Activated CD8-positive, alpha-beta T cell treated with anti-CD3 and anti-CD28 coated beads for 36 hours (primary cell): ENCODE measurements at places on chromosomes 5 and 9.

GRCh38 chr9:37925786-37926736 is 22.1 kb upstream of the SLC25A51 start:
- DNase-seq, result peak; percentile 12

DNA sequence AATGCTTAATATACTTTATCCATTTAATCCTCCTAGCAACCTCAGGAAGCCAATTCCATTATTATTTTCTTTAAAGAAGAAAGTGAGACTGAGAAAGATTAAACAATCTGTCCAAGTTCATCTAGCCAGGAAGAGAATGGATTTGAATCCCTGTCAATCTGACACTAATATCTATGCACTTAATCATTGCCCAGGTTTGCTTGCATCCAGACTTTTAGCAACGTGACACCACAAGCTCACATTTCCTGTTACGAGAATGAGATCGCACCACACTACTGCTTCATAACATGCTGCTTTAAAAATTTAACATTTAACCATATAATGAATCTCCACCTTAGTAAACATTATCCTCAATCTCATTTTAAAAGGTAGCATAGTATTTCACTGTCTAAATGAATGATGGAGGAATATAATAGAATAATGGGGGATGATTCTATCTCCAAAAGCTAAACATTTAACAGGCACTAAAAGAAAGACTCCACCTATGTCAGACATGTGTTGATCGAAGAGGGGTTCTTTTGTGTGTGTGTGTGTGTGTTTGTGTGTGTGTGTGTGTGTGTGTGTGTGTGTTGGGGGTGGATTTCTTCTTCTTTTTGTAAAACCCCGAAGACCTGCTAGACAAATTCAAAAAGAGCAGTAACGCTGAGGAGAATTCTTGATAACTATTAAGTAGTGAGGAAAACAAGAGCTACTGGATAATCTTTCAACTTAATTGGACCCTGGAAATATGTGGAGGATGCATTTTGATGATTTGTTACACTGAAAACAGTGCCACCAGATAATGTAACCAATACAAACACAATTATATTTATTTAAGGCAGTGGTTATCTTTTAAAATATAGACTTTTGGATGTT is 138.7 kb upstream of the NR3C1 start:
- DNase-seq, result no peak

DNA sequence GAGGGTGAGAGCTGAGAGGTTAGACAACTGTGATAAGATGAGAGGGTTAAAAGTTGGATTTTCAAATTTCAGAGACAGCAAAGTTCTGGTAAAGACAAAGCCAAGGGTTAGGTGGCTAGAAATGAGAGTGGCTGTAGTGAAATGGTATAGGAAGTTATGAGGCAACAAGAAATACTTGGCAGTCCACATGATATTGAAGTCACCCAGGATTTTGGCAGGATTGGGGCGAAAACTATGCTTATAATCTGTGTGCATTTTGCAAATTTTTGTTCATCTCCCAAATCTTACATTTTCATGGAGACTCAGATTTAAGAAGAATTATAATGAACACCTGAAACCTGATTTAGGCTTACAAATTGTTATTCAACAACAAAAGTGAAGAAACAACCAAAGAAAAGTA is 35.6 kb downstream of the C9 start:
- DNase-seq, result no peak

- DNase-seq, result no peak
Measured at GRCh38 chr5:170110403-170111087, 4.8 kb downstream of the FOXI1 start.

DNA sequence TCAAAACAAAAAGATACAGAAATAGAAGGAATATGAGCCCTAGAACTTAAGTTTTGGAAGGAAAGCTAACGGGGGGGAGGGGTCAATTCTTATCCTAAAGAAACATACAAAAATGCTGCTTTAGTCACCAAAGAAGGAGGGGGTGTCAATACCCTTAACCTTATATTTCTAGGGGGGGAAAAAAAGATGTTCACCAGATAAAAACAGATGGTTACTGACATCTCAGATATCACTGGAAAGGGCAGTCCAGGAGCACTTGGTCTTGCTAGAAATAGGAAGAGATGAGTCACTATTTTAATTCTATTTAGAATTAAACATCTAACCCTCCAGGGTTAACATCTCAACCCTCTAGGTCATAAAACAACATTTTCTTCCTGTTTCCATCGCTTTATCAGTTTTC is 1.7 kb downstream of the DIAPH1 start:
- DNase-seq, result no peak

GRCh38 chr9:89000973-89001916 is 10.0 kb downstream of the S1PR3 start:
- peak; percentile 90 for DNase-seq

DNA sequence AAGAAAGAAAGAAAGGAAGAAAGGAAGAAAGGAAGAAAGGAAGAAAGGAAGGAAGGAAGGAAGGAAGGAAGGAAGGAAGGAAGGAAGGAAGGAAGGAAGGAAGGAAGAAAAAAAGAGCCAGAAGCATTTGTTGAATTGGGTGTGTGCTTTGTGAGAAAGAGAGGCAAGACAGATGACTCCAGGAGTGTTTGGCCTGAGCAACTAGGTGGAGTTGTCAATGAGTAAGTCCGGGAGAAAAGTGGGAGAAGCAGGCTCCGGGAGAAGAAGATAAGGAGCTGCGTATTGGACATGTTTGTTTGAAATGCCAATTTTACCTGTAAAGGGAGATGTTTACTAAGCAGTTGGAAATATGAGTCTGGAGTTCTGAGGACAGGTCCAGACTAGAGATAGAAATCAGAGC is 15.1 kb upstream of the GCNT1 start:
- DNase-seq, result no peak

- DNase-seq, result no peak
Measured at GRCh38 chr5:151949113-151949512, 24.5 kb upstream of the GLRA1 start.

DNA sequence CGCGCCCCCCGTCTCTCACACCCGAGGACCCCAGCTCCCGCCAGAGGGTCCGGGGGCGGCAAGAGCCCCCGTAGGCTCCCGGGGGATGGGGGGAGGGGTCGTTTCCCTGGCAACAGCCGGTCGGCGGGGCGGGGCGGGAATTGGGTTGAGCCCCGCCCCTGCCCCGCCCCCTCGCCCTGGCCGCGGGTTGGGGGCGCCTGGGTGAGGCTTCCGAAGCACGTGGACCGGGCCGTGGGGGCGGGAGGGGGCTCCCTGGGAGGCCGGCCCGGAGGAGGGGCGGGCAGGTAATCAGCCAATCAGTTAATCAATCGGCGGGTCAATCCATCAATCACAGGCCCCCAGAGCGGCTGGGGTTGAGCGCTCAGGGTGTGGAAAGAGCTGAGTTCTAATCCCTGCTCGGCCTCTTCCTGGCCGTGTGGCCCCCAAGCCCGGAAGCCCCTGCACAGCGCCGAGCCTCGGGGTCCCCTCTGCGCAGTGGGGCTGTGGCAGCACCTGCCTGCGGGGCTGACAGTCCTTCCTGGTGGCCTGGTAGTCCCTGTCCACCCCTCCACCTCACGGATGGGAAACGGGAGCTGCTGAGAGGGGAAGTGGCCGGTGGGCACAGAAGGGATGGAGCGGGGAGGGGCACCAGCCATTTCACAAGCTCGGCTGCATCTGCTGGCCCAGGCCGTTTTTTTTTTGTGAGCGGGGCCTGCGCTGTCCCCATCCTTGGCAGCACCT is 174.2 kb upstream of the IER5L start:
- peak; percentile 42 for DNase-seq

DNA sequence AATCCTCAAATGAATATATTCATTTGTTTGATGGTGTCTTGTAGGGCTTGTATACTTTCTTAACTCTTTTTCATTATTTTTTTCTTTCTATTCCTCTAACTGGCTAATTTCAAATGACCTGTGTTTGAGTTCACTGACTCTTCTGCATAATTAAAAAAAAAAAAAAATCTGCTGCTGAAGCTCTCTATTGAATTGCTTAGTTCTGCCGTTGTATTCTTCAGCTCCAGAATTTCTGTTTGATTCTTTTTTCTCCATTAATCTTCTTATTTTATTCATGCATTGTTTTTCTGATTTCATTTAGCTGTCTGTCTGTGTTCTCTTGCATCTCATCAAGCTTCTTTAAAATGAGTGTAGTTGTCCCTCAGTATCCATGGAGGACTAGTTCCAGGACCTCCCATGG is 244.6 kb downstream of the ROR2 start:
- DNase-seq, result no peak

DNA sequence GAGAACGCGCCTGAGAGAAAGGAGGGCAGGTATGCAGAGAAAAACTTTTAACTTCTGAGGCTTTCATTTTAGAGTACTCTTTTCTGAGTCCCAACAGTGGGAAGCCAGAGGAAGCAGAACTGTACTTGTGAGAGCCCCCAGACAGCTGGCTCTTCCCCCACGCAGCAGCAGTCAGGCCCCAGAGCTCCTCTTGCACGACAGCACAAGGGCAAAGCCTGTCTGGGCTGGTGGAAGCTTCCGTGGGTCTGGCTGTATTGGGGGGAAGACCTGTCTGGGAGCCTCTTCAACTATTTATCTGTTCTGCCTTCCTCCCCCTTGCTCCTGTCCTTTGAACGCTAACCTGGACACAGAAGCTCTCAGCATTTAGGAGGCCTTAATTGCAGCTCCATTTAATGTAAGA is 68.2 kb downstream of the THBS4 start:
- DNase-seq, result no peak

DNA sequence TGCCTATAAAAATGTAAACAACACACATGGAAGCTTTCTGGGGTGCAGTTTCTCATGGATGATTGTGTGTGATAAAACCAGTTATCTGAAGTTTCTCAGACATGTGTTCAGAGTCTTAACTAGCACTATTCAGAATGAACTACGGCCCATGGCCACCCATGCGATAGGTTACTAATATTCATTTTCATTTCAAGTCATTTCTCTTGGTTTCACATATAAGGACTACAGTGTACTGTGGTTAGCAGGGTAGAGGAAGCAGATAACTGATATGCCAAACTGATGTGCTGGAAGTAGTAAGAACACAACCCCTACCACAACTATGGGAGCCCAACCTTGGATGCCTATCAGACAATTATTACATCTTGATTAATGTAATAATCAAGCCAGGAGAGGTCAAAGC is 372.1 kb downstream of the DTWD2 start:
- DNase-seq, result no peak

GRCh38 chr9:121682926-121683515 is 31.6 kb downstream of the DAB2IP start:
- no peak for DNase-seq

DNA sequence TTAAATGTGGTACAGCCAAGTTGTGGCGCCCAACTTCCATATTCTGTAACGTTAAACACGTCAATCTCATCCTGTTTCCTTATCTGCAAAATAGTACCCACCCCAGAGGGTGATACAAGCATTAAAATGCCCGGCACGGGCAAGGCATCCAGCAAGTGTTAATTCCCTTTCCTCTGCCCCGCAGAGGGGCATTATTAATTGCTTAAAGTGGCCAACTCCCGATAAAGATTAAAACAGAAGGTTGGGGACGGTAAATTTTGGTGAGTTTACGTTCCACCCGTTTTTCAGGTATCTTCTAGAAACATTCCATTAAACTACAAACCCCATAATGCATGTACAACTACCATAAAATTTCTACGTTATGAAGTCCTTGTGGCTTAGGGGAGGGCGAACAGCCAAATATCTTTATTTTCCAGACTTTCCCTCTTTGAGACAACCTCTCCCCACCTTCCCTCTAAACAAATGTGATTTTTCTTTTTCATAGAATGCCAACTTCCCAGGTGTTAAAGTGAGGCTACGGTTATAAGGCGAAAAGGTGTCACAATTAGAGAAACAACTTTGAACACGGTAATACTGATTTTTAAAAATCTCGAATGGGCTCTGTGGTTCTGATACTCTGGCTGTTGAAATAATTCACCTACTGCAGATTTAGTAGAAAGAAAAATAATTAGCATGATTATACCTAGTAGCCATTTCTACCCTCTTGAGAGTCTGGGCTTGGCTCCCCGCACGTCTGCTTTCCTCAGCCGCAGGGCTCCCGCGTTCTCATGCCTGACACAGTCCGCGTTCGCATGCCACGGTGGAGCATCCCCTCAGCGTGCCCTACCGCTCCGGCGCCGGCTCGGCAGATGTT is 1.2 kb upstream of the GPBP1 start:
- DNase-seq, result peak; percentile 36

GRCh38 chr9:124500796-124501611 is 6.2 kb downstream of the NR5A1 start:
- no peak for DNase-seq

DNA sequence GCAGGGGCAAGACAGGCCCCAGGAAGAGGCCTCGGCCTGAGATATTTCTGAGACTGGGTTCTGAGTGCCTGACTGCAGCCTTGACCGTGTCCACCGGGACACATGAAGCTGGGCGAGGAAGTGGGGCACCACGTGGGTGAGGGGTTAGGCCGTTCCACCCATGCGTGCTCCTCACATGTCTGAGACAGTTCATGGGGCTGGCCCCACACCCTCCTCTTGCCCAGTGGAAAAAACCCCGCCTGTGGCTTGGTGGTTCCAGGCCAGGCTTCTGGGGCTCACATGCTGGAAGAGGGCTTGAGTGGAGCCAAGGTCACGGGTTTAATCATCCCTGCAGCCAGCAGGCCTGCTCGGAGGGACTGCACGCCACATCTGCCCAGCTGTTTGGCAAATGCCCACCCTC is 11.4 kb downstream of the HMCN2 start:
- DNase-seq, result no peak

DNA sequence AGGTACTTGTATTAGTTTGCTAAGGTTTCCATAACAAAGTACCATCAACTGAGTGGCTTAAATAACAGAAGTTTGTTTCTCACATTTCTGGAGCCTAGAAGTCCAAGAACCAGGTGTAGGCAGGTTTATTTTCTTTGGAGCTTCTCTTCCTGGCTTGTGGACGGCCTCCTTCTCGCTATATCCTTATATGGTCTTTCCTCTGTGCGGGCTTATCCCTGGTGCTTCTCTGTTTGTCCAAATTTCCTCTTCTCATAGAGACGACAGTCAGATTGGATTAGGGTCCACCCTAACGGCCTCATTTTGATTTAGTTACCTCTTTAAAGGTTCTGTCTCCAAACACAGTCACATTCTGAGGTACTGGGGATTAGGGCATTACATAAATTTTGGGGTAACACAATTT is 88.3 kb downstream of the RMI1 start:
- no peak for DNase-seq

GRCh38 chr5:179295778-179296149 is 49.5 kb downstream of the ADAMTS2 start:
- DNase-seq, result no peak

GRCh38 chr5:118555727-118556126 is 432.6 kb downstream of the DTWD2 start:
- DNase-seq, result no peak

- DNase-seq, result no peak
Measured at GRCh38 chr9:128611600-128612394, 44.9 kb downstream of the DYNC2I2 start.

- DNase-seq, result no peak
Measured at GRCh38 chr9:15240927-15241326, 66.1 kb downstream of the TTC39B start.

GRCh38 chr9:108997112-108997511 is 16.2 kb downstream of the CTNNAL1 start:
- no peak for DNase-seq

GRCh38 chr9:115883467-115884329 is 269.9 kb upstream of the PAPPA start:
- no peak for DNase-seq

- DNase-seq, result no peak
Measured at GRCh38 chr5:40390281-40391149, 289.2 kb upstream of the PTGER4 start.
